ENCODE measurements at places on chromosomes 7 and 10. TPM values are rescaled to one million over a fixed set of nuclear protein-coding genes. Genes with fewer than 3 reads are reported as not detected.

DNA sequence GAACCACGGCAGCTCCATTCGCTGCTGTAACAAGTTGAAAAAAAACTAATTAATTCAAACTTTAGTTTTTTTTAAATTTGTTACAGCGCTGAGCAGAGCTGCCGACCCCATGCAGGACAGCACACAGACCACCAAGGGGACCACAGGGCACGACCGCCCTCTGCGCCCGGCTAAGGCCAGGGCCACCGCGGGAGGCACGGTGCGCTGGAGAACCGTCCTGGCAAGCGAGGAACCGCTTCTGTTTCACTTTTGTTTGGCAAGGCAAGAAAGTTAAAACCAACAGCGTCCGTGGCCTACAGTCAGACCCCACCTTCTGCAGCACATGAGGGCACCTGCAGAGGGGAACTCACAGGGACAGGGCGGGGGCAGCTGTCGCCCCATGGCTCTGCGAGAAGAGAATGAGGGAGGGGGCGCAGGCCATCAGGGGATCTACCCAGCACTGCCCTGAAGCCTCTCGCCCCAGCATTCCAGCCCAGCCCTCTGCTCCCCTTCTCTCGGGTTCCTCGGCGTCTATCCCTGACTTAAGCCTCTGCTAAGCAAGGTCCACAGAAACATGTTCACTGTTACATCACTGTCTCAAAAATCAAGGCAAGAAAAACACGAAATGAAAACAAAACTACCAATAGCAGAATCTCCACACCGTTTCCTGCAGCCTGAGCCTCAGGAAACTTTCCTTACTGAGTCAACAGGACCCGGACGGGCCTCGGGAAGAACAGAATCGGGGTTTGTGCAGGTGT lies 204.4 kb downstream of the DIP2C start:
- no peak for DNase-seq

GRCh38 chr7:101200862-101201599 lies at the start of gene MOGAT3:
MOGAT3 (minus strand) TSS chr7:101201036; CDS start chr7:101200854, 182 bp downstream.
- DNase-seq: no peak

DNA sequence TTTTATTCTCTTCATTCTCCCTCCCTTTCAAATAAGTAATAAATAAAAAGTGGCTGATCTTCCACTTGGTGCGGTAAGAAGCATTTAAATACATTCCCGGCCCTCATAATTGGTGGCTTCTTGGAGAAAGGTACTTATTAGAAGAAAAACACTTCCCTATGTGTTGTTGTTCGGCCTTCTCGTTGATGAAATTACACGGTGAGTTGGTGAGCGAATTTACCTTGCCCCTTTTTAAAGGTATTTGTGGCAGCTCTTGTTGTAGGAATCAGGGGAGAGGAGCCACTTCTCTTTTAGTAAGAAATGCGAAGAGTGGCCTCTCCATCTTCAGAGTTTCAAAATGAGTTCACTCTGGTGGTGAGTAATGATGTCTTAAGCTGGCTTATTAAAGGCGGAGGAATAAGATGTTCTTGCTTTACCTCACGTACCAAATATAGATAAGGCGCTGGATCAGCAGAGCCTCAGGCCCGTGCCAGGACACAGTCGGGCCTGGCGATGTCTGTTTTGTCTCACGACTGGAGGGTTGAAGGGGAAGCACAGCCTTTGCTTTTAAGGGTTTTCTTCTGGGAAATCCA lies 135.9 kb downstream of the CUX1 start:
- no peak for DNase-seq

DNA sequence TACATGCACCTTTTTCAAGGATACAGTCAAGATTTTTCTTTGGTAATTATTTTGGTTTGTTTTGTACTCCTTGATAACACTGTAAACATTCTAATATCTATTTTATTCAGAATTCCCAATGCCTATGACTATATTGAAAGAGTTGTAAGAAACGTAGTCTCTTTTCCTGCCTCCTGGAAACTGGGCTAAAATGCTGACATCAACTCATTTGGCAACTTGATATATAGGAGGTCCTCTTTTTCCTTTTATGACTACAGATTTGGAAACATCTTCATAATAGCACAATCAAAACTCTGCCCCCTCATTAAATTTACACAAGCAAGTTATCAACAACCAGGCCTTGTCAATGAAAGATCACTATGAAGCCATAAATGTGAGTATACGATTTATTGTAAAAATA lies 422.3 kb upstream of the PCDH15 start:
- DNase-seq: no peak

GRCh38 chr7:146424084-146424483 lies 307.5 kb downstream of the CNTNAP2 start:
- no peak for DNase-seq

DNA sequence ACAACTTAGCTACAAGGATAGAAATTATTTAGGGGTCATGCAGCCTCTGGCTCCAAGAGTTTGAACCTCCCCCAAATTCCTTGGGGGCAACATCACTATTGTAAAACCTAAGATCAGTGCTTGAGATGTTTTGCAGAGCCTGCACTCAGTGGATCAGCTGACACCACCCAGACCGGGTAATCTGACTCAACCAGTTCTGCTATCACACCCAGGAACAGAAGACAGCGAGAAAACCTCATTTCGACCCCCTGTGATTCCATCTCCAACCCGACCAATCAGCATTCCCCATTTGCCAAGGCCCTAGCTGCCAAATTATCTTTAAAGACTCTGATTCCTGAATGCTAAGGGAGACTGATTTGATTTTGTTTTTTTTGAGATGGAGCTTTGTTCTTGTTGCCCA lies 5.2 kb downstream of the TACR2 start:
- DNase-seq: no peak

DNA sequence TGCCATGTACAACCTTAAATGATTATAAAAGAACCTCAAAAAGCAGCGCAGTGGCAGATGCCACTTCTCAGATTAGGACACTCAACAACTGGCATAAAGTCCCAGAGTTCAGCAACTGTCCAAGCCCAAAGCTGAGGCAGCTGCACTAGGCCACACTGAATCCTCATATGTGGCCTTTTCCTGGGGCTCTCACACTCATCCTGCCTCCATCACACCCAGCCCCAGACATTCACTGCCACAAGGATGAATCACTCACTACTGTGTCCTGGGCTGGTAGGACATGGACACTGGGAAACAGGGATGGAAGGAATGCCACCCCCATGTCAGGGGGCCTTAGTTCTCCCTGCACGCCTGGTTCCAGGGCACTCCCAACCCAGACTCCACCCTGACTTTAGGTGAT lies 547.7 kb downstream of the TNS3 start:
- no peak for DNase-seq

GRCh38 chr7:155000795-155001194 lies 2.1 kb downstream of the PAXIP1 start:
- DNase-seq: no peak

DNA sequence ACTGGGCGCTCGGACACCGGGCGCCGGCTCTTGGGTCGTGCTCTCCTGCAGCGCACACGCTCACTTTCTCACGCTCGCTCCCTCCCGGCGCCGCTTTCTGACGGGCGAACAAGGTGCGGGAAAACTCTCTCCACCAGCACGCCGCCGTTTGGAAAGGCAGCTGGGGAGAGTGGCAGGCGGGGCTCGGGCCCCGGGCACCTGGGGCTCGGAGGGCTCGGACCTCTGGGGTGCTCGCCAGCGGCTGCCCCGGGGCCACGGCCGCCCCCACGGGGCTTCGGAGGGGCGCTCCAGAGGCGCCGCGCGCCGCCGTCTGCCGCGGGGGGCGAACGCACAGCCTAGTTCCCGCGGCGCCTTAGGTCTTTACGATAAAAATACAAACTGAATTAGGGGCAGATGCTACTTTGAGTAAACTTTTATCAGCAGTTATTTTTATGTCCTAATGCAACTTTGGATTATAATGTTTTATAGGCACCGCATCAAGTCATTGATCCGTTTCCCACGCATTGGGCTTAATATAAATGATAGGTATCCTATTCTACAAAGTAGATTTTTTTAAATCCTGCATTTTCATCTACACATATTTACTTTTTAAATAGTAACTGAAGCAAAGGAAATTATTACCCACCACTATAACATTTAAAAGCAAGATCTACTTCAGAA lies 535 bp upstream of the EPC1 start:
- no peak for DNase-seq

DNA sequence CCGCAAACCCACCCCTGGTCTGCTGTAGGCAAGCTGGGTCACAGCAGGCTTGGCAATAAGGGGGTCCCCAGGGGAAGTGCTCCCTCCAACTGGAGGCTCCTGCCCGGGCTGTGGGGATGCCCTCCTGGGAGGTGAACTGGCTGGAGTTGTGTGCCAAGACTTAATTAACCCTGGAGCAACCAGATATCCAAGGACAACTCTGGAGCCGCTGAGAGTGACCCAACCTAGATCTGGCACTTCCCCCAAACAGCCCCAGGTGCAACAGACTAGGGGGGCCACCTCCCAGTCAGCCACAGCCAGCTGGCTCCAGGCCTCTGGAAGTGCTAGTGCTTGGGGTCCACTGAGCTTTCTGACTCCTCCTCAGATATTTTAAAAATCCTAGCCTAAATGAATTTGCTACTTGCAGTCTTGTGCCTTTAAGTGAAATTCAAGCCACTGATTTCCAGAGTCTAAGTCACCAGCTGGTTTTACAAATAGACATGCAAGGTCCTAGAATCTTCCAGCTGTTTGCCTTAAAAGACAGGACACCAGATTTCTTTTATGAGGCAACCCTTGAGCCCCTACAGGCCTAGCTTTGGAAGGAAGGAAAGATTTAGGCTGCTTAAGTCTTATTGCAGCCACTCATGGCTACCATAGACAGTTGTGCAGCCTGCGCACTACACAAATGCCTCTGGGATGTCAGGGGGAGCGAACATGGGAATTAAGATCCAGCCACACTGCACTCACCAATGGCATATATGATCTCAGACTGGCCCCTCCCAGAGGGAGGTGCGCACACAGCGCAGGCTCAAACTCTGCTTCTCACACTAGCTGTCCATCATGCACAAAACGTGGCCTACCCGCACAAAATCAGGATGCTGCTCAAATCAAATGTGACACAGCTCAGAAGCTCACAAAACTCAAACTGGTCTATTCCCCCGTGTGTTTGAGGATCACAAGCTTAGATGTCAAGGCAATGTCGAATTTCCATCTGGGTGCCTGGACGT lies 42.6 kb upstream of the MYL10 start:
- peak; percentile 85 for DNase-seq

DNA sequence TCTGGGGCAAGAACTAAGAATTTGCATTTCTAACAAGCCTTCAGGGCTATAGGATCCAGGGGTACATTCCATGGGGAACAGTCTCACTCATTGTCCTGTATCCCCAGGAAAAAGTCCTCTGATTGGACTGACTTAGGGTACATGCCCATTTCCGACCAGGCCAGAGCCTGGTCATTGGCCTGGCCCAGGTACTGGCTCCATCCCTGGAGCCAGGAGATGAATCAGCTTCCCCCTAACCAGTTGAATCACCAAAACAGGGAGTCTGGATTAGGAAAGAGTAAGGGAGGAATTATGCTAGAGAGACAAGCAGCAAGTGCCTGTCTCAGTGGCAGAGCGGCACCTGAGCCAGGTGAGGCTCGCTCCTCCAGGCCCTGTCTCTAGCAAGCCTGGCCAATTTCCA lies 137.5 kb downstream of the FGFR2 start:
- DNase-seq: no peak

- DNase-seq: no peak
Observed at GRCh38 chr7:620885-621284, 101.2 kb upstream of the PDGFA start.

- no peak for DNase-seq
Observed at GRCh38 chr10:7700577-7701125, 2.5 kb upstream of the ITIH2 start.

- peak; percentile 58 for DNase-seq
Observed at GRCh38 chr7:151249034-151249731, 689 bp upstream of the SMARCD3 start.

- no peak for DNase-seq
Observed at GRCh38 chr10:33484787-33485186, 150.3 kb upstream of the NRP1 start.

DNA sequence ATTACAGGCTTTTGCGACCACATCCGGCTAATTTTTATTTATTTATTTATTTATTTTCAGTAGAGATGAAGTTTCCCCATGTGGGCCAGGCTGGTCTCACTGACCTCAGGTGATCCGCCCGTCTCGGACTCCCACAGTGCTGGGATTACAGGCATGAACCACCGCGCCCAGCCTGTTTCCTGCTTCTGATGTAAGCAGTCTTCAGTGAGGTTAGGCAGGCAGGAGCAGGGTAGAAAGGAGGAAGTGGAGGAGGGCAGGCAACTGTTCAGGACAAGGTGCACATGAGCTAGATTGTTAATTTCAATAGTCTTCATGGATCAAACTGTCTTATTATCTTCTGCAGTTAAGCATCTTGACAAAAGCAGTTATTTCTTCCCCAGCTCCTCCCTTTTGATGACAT lies 605.0 kb downstream of the CCSER2 start:
- DNase-seq: no peak

- DNase-seq: no peak
Observed at GRCh38 chr7:111756687-111757178, 194.4 kb upstream of the IMMP2L start.

DLG5 gene
- total RNA-seq: 30.0 TPM

LCOR gene
- total RNA-seq: 48.5 TPM

PSD gene
- total RNA-seq: 2.2 TPM

UCN3 gene
- not detected for total RNA-seq

RAPGEF5 gene
- 67.8 TPM for total RNA-seq

TBXAS1 gene
- 33.6 TPM for total RNA-seq

ZNF804B gene
- total RNA-seq: 0.19 TPM

CLDN3 gene
- 180 TPM for total RNA-seq

TRPV5 gene
- total RNA-seq: 1.4 TPM
